ENCODE measurements at places on chromosomes 3 and 15.

- no peak for DNase-seq
Measured at GRCh38 chr3:48107227-48107626, 81.0 kb downstream of the CDC25A start.

GRCh38 chr3:107206141-107206540, 171.1 kb upstream of the CCDC54 start:
- DNase-seq, result no peak

GRCh38 chr3:131883711-131884407, 151.0 kb downstream of the CPNE4 start:
- DNase-seq, result no peak

DNA sequence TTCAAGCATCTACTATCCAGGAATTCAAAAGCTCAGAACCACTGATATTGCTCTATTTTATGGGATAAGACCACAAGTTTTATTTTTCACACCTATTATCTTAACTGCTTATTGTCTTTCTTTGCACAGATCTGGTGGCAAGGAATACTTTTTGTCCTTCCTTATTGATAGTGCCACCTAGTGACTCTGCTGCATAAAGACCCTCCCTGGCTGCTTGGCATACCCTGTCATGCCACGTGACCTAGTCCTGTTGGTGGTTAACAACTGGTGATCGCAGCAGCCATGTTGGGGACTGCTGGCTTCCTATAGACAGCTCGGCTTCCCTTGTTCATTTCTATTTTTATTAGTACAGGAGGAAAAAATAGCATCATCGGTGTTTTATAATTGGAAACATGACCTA, 236.3 kb downstream of the MEX3B start:
- DNase-seq, result no peak

DNA sequence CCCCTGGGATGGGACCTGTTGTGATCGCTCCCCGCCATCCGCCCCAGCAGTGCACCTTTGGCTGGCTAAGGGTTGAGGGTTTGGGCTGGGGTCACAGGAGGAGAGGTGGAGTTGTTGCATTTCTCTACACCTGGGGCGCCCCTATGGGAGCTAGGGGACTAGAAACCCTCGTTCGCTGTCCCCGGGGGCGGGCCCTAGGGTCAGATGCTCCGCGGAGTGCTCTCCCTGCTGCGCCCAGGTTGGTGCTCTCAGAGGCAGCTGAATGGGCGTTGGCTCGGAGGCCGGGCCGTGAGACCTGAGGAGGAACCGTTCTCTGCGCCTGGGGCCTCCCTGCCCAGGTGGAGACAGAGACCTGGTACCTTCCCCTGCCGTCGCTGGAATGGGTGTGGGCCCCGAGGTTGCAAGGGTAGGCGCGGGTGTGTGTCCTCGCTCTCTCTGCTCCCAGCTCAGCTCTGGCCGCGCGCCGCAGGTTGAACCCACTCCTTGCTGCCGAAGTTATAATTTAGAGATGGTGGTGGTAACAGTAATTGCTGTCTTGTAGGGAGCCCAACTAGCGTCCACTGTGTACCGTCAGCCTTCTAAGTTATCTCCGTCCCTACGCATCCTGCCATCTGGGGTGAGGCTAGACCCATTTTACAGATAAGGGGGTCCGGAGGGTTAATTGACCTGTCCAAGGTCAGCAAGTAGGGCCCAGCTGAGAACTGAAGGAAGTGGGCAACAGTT, 965 bp downstream of the FLNB start:
- DNase-seq, result no peak

DNA sequence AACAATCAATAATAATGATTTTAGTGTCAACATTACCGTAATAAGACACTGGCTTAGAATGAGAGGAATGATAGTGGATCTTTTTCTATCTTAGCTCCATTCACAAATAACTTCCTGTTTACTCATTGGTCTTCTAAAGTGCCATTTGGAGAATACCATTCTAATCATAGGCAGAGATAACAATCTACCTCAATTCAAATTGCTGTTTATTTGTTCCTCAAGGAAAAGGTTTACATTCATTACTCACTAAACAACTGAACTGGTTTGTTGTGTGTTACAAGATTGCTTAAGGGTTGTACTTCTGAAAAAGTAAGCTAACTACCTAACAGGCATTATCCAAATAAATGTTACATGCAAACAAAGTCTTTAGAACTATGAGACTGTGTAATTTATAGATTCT, 8.1 kb upstream of the PCOLCE2 start:
- DNase-seq, result no peak

DNA sequence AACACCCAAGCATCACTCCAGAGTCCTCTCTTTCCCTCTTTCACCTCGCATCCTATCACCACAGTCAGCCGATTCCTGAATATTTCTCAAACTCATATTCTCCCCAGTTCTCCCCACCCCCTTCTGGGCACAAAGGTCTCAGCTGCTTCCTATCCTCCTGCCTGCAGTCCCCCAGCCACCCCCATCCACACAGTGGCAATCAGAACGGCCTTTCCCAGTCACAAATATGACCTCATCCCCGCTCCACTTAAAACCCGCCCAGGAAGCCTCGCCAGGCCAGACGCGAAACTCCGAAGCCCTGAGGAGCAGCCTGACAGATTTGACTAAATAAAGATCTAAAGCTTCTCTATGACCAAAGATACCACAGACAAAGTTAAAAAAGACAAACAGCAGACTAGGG, 49.9 kb upstream of the LINGO1 start:
- no peak for DNase-seq

DNA sequence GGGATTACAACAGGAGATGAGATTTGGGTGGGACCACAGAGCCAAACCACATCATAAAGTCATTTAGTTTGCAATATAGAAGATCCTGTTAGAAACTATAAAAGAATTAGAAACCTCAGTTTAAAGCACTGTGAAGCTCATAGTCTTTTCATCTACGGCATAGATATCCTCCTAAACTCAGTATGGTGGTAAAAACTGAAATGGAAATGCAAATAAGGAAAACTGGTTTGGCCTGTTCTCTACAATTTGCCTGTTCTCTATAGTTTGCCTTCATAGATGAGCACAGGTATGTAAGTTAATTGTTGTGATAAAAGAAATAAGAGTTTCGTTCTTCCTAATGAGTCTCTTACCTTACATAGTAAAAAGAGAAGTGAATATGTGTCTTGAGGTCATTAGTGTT, 331.6 kb upstream of the ARL6 start:
- no peak for DNase-seq
